ENCODE measurements at places on chromosomes 5 and 9.

GRCh38 chr9:89304834-89305188 is 6.2 kb upstream of the CKS2 start:
- no peak for DNase-seq

DNA sequence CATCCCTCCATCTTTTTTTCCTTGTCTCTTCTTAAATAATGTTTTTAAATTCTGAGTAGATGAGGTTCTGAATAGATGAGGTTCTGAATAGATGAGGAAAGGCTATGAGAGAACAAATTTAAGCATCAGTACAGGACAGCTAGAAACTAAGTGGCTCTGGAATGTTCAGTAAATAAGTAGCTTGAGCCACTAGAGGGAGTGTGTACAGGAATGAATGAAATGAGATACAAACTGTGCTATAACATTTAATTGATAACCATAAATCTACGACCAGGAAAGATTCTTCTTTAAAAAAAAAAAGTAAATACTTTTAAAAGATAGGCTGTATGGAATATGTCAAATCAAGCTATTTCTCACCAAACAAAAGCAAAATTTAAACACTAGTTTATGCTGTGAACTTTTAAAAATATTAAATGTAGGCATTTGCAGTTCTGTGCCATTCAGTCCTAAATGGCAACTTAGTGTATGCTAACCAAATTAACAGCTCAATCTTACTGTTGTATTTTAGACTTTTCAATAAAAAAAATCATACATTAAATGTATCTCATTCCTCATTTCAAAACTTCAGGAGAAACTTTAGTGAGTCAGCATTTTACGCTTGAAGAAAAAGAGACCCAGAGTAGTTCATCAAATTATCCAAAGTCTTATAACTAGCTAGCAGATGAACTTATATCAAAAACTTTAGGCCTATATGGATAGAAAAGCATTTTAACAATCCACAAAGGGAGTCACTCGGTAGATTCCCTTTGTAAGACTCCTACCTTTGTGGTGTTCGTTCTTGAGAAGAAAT is 70.4 kb upstream of the SNX2 start:
- no peak for DNase-seq

DNA sequence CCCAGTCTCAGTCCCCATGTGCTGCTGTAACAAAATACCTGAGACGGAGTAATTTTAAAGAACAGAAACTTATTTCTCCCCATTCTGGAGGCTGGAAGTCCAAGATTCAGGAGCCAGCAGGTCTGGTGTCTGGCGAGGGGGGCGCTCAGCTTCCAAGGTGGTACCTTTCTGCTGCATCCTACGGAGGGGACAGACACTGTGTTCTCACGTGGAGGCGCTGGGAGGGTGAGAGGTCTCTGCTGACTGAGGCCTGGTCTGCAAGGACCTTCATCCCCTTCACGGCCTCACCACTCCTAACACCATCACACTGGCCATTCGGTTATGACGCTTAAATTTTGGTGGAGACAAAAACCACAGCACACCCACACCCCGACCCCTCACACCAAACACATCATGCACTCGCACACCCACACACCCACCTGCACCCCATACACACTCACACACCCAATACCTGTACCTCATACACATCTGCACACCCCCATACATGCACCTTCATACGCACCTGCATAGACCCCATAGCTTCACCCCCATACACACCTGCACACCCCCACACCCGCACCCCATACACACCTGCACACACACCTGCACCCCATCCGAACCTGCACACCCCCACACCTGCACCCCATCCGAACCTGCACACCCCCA is 9.8 kb upstream of the ZDHHC11 start:
- no peak for DNase-seq

DNA sequence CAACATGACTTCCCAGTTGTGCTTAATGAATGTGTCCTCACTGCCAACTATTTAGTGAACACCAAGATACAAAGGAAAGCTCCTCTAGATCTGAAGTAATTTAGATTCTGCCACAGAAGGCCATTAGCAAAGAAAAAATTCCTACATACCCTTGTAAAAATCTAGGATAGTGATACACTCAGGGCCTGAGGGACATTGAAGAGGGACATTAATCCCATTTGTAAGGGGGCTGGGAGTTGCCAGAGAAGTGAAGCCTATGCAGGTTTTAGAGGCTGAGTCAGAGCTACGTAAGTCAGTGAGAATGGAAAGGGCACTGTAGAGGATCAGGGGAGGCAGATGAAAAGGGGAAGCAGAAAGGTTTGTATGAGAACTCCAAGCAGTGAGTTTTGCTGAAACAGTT is 286.9 kb upstream of the TARS1 start:
- no peak for DNase-seq

DNA sequence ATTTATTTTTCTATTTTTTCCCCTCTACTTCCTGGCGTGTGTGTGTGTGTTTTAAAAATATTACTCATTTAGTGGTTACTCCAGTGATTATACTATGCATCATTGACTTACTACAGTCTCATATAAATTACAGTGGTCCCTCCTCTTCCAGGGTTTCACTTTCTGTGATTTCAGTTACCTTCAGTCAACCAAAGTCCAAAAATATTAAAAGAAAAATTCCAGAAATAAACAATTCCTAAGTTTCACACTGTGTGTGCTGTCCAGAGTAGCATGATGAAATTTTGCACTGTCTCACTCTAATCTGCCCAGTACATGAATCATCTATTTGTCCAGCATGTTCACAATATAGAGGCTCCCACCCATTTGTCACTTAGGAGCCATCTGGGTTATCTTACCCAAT is 47.4 kb upstream of the CCDC112 start:
- no peak for DNase-seq

DNA sequence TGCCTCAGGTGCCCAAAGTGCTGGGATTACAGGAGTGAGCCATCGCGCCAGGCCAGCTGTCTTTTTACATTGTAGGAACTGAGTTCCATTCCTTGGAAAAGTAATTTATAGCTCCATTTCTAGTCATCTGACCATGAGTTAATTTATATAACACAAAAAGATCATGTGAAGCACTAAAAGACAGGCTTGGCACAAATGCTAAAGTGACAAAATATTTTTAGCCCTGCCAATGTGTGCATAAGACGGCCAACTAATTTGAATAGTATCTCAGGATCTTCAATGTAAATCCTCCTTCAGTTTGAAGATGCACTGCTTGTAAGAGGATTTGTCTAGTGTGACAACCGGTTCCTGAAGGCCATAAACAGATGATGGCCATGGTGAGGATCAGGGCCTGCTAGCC is 49.1 kb downstream of the MTMR12 start:
- DNase-seq, result no peak

DNA sequence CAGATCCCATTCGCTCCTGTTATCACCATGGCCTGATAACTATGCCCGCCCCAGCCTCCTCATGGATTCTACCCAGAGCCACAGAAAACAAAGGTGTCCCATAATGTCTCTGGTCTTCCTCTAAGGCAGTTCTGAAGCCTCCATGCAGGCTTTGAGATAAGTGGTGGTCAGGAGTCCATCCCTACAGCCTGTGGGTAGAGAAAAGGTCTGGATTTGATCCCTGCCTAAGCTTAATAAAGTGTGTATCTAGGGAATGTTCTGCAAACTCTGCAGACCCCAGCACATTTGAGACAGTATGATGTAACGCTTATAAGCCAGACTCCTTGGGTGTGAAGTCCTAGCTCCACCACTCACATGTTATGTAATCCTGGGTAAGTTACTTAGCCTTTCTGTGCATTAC is 187.3 kb downstream of the MAPKAP1 start:
- no peak for DNase-seq

DNA sequence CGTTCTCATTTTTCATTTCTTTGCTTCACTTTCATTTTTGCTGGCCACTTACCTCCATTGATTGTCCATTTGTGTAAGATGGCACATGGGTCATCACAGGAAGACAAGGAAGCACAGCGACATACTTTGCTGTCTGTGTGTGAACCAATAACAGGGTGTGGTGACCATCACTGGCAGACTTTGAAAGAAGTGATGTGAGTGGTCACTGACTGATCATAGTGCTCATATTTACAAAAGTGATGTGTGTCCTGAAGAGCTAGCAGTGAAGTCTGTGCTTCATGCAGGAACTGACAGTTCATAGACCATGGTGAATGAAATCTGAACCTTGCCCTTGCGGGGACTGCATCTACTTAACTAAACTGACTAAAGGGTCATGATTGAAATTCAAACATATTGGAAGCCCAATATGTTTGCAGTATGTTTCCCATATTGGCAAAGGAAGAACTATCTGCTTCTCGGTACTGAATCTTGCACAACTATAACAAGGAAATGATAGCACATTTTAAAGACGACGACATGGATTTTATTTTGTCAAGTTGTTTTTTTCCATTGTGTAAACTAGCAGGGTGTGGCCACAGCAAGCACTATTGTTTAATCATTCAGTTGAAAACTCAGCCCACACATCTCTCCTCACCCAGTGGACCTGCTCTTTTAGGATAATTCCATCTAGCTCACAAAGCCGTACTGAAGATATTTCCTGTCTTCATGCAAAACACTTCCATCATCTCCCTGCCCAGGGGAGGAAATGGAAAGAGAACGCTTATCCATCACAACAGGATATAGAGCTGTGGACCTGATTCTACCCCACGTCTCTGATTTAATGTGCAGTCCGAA is 232.0 kb upstream of the ANKRD55 start:
- DNase-seq, result no peak

DNA sequence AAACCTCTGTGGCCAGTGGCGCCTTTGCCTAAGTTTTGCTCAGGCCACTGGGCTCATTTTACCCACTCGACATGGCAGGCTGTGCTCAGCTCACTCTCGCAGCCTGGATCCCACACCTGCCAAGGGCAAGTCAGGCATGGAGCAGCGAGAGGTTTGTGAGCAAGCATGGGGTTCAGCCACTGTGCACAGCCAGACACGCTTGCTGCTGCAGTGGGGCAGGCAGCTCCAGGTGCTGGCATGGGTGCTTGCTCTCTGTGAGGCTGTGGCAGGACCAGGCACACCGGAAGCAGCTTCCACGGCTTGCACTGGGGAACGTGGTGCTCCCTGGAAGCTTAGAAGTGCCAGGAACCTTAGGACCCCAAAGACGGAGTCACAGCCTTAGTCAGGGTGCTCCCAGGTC is 470.1 kb downstream of the CDH9 start:
- DNase-seq, result no peak

DNA sequence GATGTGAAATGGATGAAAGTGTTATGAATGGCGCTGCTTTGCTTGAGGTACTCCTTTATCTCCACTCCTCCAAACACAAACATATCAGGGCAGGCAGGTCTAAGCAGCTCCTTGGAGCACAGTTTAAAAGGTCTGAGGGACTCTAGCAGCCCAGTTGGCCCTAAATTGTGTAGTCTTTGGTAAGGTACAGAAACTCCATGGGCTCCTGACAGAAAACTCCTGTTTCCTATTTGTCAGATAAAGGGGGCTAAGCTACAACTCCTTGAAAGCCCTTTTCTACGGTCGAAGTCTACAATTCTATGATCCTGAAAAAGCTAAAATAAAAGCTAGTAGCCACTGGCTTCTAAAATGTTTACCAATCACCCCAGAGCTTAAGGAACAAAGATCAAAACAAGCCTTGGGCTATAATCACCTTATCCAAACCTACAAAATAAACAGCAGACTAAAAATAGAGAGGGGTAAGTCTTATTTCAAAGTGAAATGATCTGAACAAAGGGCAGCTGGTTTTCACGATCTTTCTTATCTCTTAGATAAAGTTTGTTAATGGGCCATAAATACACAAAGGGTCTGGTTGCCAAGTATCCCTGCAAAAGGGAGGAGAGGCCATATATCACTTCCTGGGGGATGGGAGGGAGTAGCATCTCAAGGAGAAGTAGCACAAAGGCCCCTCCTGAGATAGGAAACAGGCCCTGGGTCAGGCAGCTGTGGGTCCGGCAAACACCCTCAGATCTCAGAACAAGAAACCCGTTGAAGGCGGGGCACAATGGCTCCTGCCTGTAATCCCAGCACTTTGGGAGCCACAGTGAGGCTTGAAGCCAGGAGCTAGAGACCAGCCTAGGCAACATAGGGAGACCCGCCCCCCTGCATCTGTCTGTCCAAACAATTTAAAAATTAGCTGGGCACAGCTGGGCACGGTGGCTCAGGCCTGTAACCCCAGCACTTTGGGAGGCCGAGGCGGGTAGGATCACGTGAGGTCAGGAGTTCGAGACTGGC is 28.3 kb upstream of the DENND4C start:
- DNase-seq, result no peak

DNA sequence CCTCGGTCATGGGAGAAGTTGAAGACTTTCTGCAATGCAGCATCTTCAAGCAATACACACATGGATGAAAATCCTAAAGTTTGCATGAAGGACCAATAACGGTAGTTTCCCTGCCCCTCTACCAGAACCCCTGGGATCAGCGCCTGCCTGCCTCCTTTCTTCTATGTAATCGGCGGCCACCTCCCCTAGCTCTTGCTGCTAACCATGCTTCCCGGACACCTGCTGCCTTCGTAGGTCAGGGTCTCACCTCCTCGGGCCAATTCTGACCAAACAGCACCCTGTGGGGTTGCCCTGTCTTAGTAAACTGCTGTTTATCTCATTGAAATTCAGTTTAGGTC is 388 bp upstream of the MED10 start:
- no peak for DNase-seq

DNA sequence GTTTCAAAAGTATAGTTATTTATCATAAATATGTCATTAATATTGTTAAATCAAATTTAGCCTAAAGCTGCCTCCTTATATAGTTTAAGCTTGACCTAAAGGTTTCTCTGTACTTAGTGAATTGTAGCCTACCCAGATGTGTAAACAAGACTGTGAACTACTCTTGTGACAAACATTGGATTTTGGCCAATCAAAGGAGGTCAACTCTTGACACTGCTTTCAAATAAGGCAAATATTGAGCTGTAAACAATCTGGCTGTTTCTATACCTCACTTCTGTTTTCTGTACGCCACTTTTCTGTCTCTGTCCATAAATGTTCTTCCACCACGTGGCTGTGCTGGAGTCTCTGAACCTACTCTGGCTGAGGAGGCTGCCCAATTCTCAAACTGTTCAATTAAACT is 51.2 kb downstream of the FXN start:
- no peak for DNase-seq

GRCh38 chr5:35850967-35851680 is 5.6 kb upstream of the IL7R start:
- no peak for DNase-seq

GRCh38 chr5:3364941-3365340 is 230.7 kb upstream of the IRX1 start:
- DNase-seq, result no peak

DNA sequence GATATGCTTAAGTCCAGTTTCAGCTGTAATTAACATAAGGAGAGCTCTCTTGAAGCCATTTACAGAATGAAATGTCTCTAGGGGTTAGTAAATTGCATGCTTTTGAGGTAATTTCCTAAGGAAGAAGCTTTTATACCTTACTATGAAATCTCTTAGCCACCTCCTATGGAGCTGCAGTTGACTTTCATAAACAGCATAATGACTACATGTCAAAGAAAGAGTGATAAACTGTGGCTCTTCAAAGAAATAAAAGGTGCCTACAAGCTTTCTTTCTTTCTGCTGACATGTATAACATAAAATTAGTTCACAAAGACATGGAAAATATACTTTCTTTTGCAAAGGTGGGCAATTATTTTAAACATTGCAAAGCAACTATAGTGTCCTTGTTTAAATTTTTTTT is 90.8 kb downstream of the TMEM167A start:
- DNase-seq, result no peak
